T-helper 1 cell treated with Interleukin-12 subunit alpha and Interleukin-12 subunit beta and Interleukin-4 antibody, amounts not matched to agents 30 ng/mL and 1 ng/mL, for 36 hours (primary cell): ENCODE measurements at places on chromosomes 11 and 22. TPM values are rescaled to one million over a fixed set of nuclear protein-coding genes. Genes with fewer than 3 reads are reported as not detected.

The YPEL1 gene
- 7.3 and 7.9 TPM in 2 replicates for total RNA-seq

The PAMR1 gene
- not detected in 2 replicates for total RNA-seq

The EXT2 gene
- total RNA-seq: 33.7 and 35.0 TPM in 2 replicates

The EIF3L gene
- 374 and 376 TPM in 2 replicates for total RNA-seq
